ENCODE measurements at places on chromosomes 4 and X. TPM values are rescaled to one million over a fixed set of nuclear protein-coding genes. Genes with fewer than 3 reads are reported as not detected.

The PCSK1N gene
- 6.9 TPM for polyA plus RNA-seq

The PLAC8 gene
- polyA plus RNA-seq = 3.5 TPM

DNA sequence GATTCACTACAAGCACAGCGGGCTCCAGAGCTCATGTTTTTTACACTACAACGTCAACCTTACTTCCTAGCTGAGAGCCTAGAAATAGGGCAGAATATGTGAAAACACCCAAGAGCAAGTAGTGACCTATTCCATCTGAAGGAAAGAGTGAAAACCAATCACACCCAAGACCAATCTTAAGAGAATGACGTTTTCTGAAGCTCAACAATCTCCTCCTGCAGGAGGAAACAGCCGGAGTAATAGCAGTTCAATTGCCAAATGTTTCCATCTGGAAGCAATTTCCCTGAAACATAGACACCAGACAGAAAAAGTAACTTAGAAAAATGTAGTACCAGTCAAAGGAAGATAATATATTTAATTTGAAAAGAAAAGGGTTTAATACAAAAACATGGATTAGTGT lies 142.4 kb downstream of the ANXA5 start:
- DNase-seq = no peak

DNA sequence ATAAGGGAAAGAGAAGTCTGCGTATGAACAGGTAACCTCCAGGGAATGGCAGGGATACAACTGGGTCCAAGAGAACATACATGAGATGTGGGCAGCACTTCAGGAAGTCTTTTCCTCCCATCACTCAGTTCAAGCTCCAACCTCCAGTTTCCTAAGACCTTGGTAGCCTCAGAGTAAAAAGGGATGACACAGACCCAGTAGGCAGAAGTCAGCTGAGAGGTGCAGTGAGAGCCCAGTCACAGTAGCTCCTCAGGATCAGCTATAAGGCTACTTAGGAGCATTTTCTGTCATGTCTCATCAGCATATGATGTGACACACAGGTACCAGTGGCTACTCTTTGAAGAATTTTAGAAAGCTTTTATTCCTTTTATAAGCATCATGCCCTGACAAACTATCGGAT lies 12.5 kb upstream of the STS start:
- no peak for DNase-seq

The SLC9A7 gene
- polyA plus RNA-seq = 0.61 TPM

The RTL9 gene
- 0.10 TPM for polyA plus RNA-seq

DNA sequence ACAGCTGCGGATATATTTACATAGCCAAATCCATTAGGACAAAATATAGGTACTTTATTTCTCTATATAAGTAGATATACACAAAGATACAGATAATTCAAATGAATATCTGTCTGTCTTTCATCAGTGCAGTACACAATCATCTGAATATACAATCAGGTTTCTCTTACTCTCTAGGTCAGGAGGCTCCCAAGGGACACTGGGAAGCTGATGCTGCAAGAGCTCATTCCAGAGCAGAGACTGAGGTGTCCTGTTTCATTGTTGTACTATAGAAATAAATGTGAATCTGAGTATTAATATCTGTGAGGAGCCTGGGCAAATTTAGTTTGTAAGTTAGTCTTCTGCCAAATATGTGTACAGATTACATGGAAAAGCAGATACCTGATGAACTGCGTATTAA lies 4.2 kb downstream of the TLL1 start:
- DNase-seq = no peak

The MAGEA6 gene
- not detected for polyA plus RNA-seq

- DNase-seq = no peak
Observed at GRCh38 chr4:121930304-121930703, 21.6 kb downstream of the TRPC3 start.

DNA sequence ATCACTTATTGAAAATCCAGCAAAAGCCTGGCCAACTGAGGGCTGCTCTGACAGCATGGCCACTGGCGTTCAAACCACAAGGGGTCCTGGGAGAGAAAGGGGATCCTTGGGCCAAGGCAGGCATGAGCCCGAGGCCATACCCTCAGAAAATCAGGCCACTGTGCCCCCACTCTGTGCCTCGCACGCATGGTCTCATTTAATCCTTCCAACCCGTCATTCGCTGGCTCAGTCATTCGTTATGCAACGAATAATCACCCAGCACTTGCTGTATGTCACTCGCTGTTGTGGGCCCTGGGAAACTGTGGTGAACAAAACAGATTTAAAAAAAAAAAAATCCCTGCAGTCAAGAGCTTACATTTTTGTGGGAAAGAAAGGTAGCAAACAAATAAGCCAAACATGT lies 112.7 kb downstream of the BCOR start:
- DNase-seq = no peak

GRCh38 chr4:61531188-61531587 lies 331.1 kb downstream of the ADGRL3 start:
- no peak for DNase-seq

- DNase-seq = peak; percentile 33
Observed at GRCh38 chrX:18617407-18617750, 54.5 kb downstream of the RS1 start.

The TMPRSS11A gene
- not detected for polyA plus RNA-seq

DNA sequence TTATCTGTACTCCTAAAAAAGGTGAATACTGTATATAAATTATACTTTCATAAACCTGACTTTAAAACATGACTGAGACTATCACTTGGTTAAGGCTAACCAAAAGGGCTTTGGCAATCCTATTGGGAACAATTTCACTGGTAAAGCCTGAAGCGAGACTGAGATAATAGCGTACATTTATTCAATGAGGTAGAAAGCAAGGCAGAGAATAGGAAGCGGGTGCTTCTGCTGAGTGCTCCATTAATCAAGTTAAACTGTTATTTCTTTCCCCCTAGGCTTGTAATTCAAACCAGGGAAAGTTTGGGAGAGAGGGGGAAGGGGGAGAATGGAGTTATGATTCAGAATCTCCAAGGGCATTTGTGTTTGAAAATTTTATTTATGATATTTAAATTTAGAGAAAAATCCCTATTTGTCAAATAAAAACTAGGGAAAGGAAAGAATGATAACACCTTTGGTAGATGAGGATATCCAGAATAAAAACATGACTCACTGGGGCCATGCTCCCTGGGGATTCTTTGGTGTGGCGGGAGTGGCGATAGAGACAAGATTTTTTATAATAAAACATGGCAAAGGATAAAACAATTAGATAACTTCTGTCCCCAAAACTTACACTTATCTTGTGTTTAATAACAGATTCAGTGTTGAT lies 34.6 kb upstream of the SORBS2 start:
- no peak for DNase-seq

DNA sequence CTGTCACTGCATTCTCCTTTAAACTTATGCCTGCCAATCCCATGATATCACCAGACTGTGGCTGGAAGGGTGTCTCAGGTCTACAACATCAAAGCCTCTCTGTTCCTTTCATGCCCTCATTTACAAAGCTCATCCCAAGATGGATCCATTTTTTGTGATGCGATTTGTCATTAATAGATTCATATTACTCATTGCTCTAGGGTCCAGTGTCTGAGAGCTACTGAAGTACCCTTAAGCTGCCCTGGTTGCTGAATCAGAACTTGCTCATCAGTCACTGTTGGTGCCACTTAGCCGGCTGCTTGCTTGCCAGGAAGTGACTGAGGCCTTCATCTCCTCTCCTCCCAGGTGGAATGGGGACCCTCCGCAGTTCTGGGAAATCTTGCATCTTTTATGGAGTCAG lies 395.5 kb upstream of the BOD1L1 start:
- DNase-seq = no peak

GRCh38 chr4:158962393-158962792 lies 140.5 kb upstream of the RAPGEF2 start:
- DNase-seq = no peak

DNA sequence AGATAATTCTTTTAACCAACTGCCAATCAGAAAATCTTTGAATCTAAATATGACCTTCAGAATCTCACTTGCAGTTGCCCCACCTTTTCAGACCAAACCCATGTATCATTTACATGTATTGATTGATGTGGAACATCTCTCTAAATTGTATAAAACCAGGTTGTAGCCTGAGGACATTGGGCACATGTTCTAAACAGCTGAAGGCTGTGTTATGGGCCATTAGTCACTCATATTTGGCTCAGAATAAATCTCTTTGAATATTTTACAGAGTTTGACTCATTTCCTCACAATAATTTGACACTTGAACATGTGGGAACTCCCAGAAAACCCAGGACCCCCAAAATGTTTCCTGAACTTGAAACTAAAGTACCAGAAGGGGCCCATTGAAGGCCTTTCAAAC lies 58.7 kb downstream of the UGT2B10 start:
- DNase-seq = no peak

DNA sequence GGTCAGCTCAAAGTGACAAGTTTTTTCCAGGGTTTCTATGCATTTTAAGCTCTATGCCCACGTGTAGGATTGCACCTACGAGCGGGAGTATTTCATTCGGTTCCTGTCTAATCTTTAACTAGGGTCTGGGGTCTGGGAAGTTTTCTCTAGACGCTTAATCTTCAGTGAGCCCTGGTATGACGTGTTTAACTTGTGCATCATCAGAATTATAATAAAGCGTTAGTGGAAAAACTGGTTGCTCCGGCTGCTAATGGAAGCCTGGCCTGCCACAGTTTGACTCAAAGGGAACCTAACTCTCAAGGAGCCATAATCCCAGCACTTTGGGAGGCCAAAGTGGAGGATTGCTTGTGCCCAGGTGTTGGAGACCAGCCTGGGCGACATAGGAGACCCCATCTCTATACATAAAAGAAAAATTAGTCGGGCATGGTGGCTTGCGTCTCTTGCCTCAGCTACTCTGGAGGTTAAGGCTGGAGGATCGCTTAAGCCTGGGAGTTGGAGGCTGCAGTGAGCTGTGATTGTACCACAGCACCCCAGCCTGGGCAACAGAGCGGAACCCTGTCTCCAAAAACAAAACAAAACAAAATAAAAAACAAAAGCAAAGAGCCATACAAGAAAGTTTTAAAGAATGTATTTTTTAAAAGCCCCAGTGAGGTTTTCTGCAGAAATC lies 30.2 kb downstream of the ARSD start:
- DNase-seq = no peak

DNA sequence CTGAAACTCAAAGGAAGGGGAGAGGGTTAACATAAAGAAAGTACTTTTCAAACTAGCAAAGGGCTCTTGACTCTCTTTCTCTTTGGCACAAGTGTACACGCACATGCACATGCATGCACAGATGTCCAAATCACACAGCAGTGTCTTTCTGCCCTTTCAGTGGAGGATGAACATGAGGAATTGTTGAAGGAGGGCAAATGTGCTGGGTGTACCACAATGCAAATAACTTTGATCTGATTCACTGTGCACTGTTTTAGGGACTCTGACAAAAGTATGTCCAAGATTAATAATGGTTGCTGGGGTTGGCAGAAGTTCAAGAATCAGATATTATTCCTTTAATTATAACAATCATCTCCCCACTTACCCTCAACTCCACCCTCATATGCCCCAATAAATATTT lies 93.8 kb downstream of the GPC4 start:
- no peak for DNase-seq

The UGT2B7 gene
- polyA plus RNA-seq = 0.25 TPM

GRCh38 chrX:81308086-81308829 lies 106.4 kb downstream of the SH3BGRL start:
- no peak for DNase-seq

DNA sequence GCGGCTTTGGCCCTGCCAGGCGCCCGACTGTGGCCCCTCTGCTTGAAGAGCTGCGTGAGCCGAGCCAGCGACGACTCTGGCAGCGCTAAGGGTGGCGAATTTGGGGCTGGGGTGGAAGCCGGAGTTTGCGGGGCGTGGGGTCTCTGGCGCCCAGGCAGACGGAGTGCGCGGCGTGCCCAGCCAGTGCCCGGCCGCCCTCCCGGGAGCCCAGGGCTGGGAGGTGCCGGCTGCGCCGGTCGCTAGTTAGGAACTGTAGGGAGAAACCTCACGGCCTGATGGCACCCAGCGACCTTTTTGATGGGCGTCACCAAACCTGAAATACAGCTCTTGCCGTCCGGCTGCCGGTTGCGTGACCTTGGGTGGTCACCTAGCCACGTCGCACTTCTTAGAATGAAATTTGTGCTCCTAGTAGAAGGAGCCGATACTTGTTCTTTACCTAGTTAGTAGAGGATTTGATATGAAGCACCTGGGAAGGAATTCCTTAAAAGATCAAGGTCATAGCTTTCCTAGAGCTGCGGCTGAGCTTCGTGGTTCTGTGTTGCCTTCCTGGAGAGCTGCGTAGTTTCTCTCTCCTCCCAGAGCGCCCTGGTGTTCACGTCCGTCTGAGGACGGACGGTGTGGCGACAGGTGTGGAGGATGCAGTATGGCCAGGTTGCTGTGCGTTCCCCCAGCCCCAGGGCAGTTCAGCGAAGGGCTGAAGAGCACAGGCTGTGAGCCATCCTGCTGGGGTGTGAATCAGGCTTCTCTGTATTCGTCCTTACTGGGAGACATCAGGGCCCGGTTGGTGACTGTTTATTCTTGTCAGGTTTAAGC lies 680 bp downstream of the MAEA start:
- DNase-seq = no peak

GRCh38 chrX:5907207-5907606 lies 321.5 kb downstream of the NLGN4X start:
- no peak for DNase-seq

DNA sequence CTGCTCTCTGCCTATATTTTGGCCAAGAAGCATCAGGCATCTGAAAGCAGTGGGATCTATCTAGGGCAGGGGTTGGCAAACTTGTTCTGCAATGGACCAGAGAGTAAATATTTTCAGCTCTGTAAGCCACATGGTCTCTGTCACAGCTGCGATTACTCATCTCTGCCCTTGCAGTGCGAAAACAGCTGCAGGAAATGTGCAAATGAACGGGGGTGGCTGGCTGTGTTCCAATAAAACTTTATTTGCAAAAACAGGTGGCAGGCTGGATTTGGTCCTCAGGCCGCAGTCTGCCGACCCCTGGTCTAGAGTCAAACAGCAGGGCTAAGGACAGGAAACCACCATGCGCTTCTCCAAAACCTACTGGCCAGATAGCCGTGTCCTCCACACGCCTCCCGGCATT lies 48.6 kb downstream of the ACOX3 start:
- no peak for DNase-seq

The TMEM129 gene
- 64.8 TPM for polyA plus RNA-seq

DNA sequence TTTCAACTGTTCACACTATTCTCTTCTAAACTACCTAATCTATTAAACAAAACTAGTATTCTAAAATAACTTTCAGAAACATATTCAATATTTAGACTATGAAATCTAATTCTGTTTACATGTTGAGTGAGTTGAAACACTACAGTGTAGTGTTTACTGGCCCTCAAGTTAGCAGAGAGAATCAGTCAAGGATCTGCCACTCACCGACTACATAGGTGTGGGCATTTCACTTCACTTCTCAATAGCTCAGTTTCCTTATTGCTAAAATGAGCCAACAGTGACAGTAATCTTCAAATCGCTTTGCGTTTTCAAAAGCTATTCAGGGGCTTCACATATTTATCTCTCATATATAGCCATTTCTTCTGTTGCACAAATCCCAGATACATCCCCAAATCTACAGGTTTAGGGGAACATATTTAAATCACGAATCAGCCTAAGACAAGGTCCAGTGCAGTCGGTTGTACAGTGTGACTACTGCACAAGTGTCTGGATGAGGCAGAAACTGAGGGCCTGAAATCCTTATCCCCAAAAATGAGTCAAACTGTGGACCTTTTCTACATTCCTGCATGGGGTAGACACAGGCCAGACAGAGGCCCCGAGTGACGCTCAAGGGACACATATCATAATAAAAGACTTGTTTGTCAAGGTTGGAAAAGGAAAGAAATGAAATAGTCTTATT lies 129.8 kb downstream of the PPP3CA start:
- DNase-seq = no peak

The LIN54 gene
- 5.5 TPM for polyA plus RNA-seq

- DNase-seq = no peak
Observed at GRCh38 chr4:605702-606425, 19.5 kb upstream of the PDE6B start.

Measured in urinary bladder (tissue), 4 donors.